ENCODE measurements at places on chromosomes 13 and 19.

DNA sequence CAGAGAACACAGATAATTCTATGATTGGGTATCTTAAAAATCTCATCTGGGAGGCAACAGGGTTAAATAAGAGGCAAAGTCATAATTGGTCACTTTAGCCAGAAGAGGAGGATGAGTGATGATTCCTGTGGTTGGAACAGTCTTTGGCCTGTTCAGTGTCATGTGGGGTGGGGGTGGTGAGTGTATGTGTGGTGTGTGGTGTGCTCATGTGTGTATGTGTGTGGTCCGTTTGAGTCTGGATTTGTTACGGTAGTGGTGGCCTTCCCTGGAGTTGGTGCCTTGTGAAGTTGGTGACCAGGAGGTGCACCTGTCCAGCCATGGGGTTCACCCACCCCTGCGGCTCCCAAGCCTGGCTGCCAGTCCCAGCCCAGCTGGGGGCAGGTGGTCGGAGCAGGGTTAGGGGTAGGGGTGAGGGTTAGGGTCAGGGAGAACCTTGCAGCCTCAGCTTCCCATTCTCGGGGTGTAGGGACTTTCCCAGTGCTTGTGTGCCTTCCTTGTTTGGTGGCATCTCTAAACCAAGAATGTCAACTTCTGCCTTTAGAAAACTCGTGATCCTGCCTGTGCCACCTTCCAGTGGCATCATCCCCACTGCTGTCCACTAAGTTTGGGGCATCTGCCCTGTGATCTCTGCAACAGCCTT lies 97.5 kb downstream of the RAB20 start:
- no peak for DNase-seq

GRCh38 chr13:109652531-109652930 lies 133.9 kb downstream of the IRS2 start:
- DNase-seq: no peak

- DNase-seq: no peak
Measured at GRCh38 chr19:15323496-15324235, 8.7 kb downstream of the BRD4 start.

- DNase-seq: no peak
Measured at GRCh38 chr13:109033090-109033489, 403.7 kb downstream of the MYO16 start.

DNA sequence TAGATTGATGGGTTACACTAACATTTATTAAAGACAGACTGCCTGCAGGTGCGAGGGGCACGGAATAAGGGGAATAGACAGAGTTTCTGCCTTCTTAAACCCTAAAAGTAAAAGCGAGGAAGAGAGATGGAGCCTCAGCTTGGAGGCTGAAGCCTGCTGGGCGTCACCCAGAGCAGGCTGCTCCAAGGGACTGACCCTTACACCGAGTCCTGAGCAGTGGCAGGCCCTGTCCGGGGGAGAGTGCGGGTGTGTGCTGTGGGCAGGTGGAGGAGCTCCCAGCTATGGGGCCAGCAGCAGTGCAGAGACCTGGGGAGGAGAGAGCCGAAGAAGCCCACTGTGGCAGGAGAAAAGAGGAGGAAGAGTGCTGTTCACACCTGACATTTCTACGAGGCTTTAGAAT lies 86.4 kb downstream of the SOX1 start:
- no peak for DNase-seq

GRCh38 chr13:106274551-106275203 lies 260.8 kb downstream of the EFNB2 start:
- DNase-seq: no peak

DNA sequence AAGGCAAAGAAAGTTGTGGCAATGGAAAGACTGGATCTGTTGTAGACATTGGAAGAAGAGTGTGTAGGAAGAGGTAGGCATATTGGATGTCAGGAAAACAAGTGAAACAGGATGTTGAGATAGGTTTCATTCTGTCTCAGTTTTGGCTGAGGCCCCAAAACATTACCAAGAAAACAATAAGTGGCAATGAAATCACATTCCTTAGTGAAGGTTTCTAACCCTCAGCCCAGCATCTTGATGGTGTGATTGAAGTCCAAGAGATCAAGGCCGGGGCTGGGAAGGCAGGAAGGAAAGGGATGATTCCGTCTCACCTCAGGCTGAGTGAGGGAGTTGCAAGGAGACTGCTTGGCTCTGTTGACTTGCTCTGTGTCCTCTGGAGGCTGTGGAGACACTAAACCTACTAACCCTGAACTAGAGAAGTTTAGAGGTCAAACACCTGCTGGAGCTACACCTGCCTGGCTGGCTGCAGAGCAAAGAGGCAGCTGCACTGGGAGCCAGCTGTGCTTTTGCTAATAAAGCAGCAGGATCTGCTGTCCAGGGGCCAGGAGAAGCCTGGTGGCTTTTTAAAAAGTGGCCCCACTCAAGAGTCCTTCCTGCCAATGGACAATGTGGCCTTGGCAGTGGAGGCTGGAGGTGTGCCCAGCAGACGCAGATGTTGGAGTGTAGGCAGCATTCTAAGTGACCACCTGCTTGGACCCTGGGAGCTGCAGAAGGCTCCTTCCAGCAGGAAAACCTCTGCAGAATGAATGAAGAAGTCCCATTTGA lies 53.6 kb downstream of the DGKH start:
- DNase-seq: no peak

GRCh38 chr13:32877491-32877890 lies 138.7 kb upstream of the KL start:
- no peak for DNase-seq

DNA sequence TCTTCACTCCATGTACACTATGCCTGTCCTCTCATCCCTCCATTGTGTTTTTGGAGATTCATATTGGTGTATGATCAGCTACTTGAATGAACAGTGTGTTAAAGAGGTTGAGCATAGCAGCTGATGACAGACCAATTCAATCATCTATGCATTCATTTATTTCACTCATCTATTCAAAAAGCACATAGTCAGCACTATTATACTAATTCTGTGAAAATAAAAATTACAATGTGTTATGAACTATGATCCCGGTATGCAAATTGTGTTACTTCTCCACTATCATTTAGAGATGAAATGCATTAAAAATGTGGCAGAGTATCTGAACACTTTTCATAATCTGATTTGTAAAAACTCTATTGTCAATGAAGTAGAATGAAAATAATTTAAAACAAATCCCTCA lies 5.9 kb downstream of the TRPC4 start:
- DNase-seq: no peak

GRCh38 chr19:55096061-55096701 lies 20.5 kb downstream of the EPS8L1 start:
- no peak for DNase-seq

GRCh38 chr19:51135004-51135403 lies 7.1 kb upstream of the SIGLEC7 start:
- no peak for DNase-seq

- DNase-seq: no peak
Measured at GRCh38 chr13:43730642-43731041, 56.1 kb downstream of the ENOX1 start.

- no peak for DNase-seq
Measured at GRCh38 chr19:57068921-57069697, 50.7 kb upstream of the USP29 start.

DNA sequence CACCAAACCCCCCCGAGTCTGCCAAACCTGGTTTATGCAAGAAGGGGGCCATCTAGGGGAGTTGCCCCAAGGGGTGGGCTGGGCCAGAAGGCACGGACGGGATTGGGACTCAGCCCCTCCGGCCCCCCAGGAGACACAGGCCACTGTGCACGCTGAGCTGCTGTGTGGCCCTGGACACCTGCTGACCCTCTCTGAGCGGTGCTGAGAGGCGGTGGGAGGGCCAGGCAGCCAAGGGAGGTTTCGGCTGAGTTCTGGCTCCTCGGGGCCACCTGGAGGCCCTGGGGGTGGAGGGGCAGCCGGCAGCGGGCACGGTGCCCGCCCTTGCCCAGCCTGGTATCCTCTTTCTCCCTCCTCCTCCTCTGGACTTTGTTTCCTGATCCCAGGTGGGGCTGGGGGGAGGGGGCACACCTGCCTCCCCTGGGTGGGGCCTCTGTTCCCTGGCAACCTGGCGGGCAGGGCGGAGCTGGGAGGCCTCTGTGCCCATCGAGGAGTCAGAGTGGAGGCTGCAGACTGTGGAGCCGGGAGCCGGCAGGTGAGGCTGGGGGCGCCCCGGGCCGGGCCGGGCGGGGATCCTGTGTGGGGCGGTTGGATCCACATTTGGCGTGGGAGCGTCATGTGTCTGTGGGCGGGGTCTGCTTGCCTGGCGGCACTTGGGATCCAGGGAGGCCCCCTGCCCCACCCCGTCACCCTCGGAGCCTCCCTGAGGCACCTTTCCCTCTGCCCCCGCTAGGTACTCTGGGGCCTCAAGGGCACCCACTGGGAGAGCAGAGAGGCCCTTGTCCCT lies at the start of gene MISP:
MISP (plus strand) TSS at position 473 of the 784 bp plus-strand sequence. CDS start 5,835 bp downstream, outside the sequence.
- no peak for DNase-seq

DNA sequence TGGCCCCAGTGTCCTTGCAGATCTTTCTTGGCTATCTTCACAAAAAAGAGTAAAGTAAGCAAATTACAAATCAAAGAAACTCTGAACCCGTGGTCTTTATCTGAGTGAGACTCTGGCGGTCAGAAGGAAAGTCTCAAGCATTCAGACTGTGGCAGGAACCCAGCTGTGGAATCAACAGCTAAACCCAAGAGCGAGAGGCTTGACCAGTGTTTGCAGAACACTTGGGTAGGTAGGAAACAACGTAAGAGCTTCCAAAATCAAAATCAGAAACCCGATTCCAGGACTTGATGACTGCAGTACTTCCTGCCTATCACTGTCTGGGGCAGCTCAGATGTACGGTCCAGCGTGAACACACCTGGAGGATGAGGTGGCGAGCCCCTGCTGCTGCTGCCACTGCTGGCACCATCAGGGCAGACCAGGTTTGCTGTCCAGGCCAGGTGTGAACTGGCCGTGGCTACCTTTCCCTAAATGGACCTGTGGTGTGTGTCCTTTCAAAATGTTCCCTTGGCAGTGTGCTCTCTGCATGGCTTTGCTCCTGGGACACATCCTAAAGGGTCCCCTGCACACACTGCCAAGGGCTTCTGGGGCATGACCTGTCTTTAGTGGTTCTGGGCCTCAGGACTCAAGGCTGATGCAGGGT lies 9.5 kb downstream of the TUBA3C start:
- DNase-seq: no peak

GRCh38 chr13:49597043-49597641 lies 11.8 kb upstream of the RCBTB1 start:
- no peak for DNase-seq

DNA sequence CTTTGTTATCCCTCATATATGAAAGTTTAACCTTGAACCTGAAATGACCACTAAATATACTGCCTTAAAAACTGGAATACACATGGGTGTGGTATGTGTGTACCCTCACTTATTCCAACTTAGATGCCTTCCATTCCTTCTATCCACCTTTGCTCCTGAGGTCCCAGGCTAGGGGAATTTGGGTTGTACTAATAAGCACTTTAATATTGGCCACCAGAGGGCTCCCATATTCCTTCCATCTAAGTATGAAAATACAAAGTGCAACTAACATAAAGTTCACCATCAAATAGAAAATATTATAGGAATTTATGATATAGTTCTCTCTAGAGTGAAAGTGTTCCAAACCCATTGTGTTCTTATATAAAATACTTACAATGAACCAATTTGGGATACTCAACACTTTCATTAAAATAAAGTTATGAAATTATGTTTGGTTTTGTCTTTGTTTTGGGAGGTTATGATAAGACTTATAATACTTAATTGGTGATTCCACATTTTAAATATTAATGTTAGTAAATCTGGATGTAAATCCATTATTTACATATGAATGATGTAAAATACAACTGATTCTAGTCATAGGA lies 62.3 kb downstream of the ITGBL1 start:
- DNase-seq: no peak

DNA sequence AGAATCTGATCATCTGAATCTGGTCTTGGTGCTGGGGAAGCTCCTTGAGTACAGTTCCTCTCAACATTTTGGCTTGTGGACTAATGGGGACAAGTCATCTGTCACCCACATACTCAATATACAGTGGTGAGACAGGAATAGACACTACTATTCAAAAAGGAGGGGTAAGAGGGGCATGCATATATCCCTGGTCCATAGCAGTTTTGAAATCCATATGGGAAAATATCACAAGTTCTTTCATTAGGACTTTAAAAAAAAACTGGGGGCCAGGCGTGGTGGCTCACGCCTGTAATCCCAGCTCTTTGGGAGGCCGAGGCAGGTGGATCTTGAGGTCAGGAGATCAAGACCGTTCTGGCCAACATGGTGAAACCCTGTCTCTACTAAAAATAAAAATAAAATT lies 20.3 kb upstream of the PPP5C start:
- DNase-seq: no peak

GRCh38 chr19:3178377-3178972 lies at the start of gene S1PR4:
TSS of gene S1PR4 (plus strand) at chr19:3178769. CDS start at chr19:3178793, 24 bp downstream.
- no peak for DNase-seq

- no peak for DNase-seq
Measured at GRCh38 chr19:47446534-47447469, 24.9 kb downstream of the SLC8A2 start.

GRCh38 chr13:48993150-48993549 lies 17.4 kb downstream of the FNDC3A start:
- no peak for DNase-seq

DNA sequence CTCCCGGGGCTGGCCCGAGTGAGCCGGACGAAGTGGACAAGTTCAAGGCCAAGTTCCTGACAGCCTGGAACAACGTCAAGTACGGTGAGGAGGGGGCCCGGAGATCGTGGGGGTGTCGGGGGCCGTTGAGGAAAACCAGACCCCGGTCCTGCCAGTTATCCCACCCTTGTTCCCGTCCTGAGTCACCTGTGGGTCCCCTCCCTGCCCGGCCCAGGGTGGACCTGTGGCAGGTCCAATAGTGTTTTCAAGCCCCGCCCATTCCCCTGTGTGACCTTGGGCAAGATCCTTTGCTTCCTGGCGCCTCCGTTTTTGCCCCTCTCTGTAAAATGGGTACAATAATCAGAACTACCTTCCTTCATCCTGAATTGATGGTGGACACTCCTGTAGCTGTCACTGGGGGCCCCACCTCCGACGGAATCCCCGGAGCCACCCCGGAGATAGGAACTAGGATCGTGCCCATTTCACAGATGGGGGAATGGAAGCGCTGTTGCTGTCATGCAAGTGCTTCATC lies 593 bp downstream of the ATG4D start:
- DNase-seq: no peak

GRCh38 chr13:106233134-106233735 lies 302.2 kb downstream of the EFNB2 start:
- no peak for DNase-seq

- DNase-seq: no peak
Measured at GRCh38 chr19:43784981-43785808, 4.4 kb upstream of the KCNN4 start.

- DNase-seq: no peak
Measured at GRCh38 chr13:109271555-109272541, 514.5 kb downstream of the IRS2 start.
